ENCODE measurements at places on chromosomes 2 and 18.

- no peak for DNase-seq
Measured at GRCh38 chr18:2510416-2510815, 60.9 kb downstream of the METTL4 start.

GRCh38 chr2:120589771-120590608 is 145.7 kb upstream of the GLI2 start:
- no peak for DNase-seq

- no peak for DNase-seq
Measured at GRCh38 chr18:27136208-27136535, 48.9 kb downstream of the CHST9 start.

DNA sequence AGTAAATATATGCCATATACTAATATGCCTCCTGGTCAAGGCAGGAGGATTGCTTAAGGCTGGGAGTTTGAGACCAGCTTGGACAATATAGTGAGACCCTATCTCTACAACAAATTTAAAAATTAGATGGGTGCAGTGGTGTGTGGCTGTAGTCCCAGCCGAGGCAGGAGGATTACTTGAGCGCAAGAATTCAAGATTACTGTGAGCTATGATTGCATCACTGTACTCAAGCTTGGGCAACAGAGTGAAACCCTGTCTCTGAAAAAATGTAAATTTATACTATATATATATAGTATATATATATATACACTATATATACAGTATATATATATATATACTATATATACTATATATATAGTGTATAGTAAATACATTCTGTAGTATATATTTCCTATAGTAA is 30.0 kb upstream of the NPC1 start:
- no peak for DNase-seq

DNA sequence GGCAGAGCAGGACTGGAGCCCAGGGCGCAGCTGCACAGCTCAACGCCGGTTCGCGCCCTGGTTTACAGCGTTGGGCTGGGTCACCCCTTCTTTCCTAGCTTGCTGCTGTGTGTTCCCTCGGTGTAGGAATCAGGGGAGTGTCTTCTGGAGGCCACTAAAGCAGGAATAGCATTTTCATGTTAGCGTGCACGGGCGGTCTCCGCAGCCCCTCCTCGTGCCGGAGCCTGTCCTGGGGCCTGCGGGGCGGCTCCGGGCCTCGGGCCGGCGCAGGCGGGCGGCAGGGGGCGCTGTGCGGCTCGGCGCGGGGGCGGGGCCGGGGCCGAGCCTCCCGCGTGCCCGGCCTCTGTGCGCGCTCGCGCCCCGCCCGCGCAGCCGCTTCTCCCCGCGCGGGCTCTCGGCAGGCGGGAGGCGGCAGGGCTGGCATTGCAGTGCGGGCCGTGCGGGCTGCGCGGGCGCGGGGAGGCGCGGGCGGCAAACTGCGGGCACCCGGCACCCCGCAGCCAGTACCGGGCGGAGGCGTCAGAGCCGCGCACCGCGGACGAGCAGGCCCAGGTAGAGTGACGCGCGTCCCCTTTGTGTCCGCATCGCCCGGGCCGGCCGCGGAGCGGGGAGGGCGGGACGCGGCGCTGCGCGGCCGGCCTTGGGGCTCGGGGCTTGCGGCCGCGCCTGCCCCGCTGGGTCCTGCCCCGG is at the start of gene RNF144A:
Gene RNF144A (plus strand): TSS at position 342 of the 690 bp plus-strand sequence. CDS start 79,515 bp downstream, outside the sequence.
- peak; percentile 72 for DNase-seq

Measured in activated CD4-positive, alpha-beta memory T cell treated with anti-CD3 and anti-CD28 coated beads, Interleukin-2, amount 10 ng/mL, durations not matched to agents 7 days and 5 days (primary cell).